ENCODE measurements at places on chromosomes 5 and 9. TPM values are rescaled to one million over a fixed set of nuclear protein-coding genes. Genes with fewer than 3 reads are reported as not detected.
A peak's percentile ranks its signal among the peaks of the same experiment; 100 is the strongest.

GRCh38 chr9:135222881-135223760, 135.7 kb downstream of the OLFM1 start:
- H3K27ac ChIP-seq, result no peak overlapping the region
- no peaks in the 10 kb centered on the region for H3K27me3 ChIP-seq
- DNase-seq, result no peak
- H3K4me1 ChIP-seq, result peaks cover 6% of the 10 kb centered on the region
- H3K4me3 ChIP-seq, result no peak overlapping the region

- H3K4me1 ChIP-seq, result no peaks in the 10 kb centered on the region
- no peak for DNase-seq
- H3K4me3 ChIP-seq, result no peak overlapping the region
- H3K36me3 ChIP-seq, result no peaks in the 10 kb centered on the region
Observed at GRCh38 chr5:89080467-89081116, 197.6 kb upstream of the MEF2C start.

DNA sequence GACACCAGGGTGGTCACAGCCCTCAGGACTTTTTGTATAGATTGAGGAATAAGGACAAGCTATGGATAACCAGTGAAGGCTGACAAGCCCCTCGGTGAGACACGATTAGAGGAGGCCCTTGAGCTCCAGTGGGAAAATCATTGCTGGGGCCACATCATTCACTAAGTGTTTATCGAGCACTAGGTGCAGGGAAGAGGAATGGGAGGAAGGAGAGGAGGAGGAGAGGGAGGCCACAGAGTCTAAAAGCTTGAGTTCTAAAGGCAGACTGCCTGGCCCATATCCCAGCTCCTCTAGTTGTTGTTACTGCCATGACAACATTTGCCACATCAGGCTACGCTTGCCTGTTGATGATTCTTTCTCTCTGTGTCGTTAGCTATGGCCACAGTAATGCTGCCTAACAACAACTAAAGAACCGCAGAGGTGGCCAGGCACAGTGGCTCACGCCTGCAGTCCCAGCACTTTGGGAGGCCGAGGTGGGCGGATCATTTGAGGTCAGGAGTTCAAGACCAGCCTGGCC, 37.6 kb downstream of the NKX2-5 start:
- no peak overlapping the region for H3K27ac ChIP-seq
- H3K4me3 ChIP-seq, result no peak overlapping the region
- no peak for DNase-seq
- H3K4me1 ChIP-seq, result no peaks in the 10 kb centered on the region

DNA sequence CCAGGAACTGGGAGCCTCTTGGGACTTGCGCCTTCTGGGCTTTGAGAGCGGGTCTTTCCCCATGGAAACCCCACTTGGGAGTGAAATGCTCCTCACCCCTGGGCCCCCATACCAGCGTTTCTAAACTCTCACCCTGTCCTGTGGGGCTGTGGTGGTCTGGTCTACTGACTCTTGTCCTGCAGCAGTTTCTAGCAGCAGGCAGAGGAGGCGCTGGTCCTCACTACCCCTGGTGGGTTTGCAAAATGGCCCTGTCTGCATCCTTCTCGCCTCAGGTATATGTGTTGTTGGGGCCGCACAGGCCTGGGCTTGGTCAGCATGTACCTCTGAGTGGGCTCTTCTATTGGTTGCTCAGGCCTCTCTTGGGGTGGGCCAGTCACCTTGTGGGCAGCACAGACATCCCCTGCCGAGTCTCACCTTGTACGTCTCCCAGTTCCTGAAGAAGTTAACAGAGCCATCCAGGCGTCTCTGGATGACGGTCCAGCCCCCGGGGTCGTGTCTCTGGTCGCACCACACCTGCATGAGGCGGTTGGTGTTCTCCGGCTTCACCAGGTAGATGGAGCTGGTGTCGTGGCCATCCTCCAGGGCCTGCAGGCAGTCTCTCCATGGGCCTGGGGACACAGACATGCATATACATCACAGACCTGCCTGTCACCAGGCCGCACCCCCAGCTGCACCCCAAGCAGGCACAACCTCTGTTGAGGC, 29.0 kb downstream of the ANGPTL2 start:
- DNase-seq, result no peak
- no peak overlapping the region for H3K4me3 ChIP-seq
- no peaks in the 10 kb centered on the region for H3K36me3 ChIP-seq
- H3K27ac ChIP-seq, result no peak overlapping the region
- H3K4me1 ChIP-seq, result peaks cover 25% of the 10 kb centered on the region

- H3K4me3 ChIP-seq, result peak overlapping the region; percentile 43
- no peaks in the 10 kb centered on the region for H3K36me3 ChIP-seq
- H3K27ac ChIP-seq, result no peak overlapping the region
- DNase-seq, result no peak
- peaks cover 6% of the 10 kb centered on the region for H3K4me1 ChIP-seq
Observed at GRCh38 chr5:132747616-132748440, 602 bp downstream of the CCNI2 start.

- H3K36me3 ChIP-seq, result no peaks in the 10 kb centered on the region
- H3K4me1 ChIP-seq, result no peaks in the 10 kb centered on the region
- no peak overlapping the region for H3K4me3 ChIP-seq
- no peaks in the 10 kb centered on the region for H3K27me3 ChIP-seq
Observed at GRCh38 chr9:77561331-77562018, 86.6 kb downstream of the GNA14 start.

DNA sequence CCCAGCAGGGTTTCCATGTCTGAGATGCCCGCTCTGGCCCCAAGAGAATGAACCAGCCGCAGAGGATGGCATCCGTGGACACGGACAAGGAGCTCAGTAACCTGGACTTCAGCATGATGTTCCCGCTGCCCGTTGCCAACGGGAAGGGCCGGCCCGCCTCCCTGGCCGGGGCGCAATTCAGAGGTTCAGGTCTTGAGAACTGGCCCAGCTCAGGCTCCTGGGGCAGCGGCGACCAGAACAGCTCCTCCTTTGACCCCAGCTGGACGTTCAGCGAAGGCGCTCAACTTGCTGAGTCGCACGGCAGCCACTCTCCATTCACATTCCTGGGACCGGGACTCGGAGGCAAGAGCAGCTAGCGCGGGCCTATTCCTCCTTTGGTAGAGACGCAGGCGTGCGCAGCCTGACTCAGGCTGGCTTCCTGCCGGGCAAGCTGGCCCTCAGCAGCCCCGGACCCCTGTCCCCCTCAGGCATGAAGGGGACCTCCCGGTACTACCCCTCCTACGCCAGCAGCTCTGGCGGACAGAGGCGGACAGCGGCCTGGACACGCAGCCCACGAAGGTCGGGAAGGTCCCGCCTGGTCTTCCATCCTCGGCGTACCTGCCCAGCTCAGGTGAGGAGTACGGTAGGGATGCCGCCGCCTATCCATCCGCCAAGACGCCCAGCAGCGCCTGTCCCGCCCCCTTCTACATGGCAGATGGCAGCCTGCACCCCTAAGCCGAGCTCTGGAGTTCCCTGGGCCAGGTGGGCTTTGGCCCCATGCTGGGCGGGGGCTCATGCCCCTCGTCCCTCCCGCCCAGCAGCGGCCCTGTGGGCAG, 74.4 kb downstream of the INSL6 start:
- H3K27me3 ChIP-seq, result no peaks in the 10 kb centered on the region
- no peak overlapping the region for H3K4me3 ChIP-seq
- no peak overlapping the region for H3K27ac ChIP-seq
- no peaks in the 10 kb centered on the region for H3K36me3 ChIP-seq

GRCh38 chr5:7671381-7671993, 179.4 kb downstream of the CFAP90 start:
- H3K27ac ChIP-seq, result no peak overlapping the region
- DNase-seq, result no peak
- H3K4me1 ChIP-seq, result no peaks in the 10 kb centered on the region
- no peaks in the 10 kb centered on the region for H3K27me3 ChIP-seq

DNA sequence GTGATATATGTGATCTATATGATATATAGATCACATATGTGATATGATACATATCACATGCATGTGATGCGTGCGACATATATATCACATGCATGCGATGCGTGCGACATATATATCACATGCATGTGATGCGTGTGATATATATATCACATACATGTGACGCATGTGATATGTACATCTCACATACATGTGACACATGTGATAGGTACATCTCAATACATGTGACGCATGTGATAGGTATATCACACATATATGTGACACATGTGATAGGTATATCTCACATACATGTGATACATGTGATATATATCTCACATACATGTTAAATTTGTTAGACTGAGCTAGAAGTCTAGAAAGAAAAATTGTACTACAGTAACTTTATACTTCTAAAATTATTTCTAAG, 1095.9 kb downstream of the EFNA5 start:
- no peaks in the 10 kb centered on the region for H3K36me3 ChIP-seq
- H3K4me3 ChIP-seq, result no peak overlapping the region
- no peak for DNase-seq
- no peaks in the 10 kb centered on the region for H3K27me3 ChIP-seq
- no peaks in the 10 kb centered on the region for H3K4me1 ChIP-seq
- no peak overlapping the region for H3K27ac ChIP-seq

GRCh38 chr5:119285070-119285916, 70.5 kb upstream of the TNFAIP8 start:
- H3K36me3 ChIP-seq, result no peaks in the 10 kb centered on the region
- no peak for DNase-seq
- no peak overlapping the region for H3K4me3 ChIP-seq
- no peaks in the 10 kb centered on the region for H3K27me3 ChIP-seq

DNA sequence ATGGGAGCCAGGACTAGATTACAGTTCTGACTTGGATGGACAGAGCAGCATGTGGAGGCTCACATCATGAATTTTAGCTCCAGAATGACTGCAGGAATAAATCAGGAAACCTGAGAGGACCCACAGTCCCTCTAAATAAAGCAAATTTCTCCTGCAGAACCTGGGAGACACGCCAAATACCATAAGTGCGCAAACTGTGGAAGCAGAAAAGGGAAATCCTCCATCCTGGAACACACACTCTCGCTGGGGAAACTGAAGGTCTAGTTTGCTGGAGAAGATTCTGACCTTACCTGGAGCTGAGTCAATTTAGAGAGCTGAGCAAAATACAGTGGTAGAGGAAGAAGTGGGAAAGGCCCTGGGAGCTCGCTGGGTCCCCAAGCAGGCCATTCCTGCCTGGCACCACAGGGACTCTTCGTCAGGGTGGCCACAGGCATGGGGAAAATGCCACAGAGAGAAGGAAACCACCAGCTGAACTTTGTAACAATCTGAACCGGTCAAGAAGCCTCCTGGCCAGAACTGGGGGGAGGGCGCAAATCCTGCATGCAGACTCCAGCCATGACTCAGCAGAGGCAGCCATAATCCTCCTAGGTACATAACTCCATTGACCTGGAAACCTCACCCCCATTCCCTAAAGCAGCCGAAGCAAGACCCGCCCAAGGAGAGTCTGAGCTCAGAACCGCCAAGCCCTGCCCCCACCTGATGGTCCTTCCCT, 390.9 kb downstream of the LRRC70 start:
- H3K4me3 ChIP-seq, result no peak overlapping the region
- no peak overlapping the region for H3K27ac ChIP-seq
- no peaks in the 10 kb centered on the region for H3K27me3 ChIP-seq
- DNase-seq, result no peak
- H3K36me3 ChIP-seq, result no peaks in the 10 kb centered on the region

DNA sequence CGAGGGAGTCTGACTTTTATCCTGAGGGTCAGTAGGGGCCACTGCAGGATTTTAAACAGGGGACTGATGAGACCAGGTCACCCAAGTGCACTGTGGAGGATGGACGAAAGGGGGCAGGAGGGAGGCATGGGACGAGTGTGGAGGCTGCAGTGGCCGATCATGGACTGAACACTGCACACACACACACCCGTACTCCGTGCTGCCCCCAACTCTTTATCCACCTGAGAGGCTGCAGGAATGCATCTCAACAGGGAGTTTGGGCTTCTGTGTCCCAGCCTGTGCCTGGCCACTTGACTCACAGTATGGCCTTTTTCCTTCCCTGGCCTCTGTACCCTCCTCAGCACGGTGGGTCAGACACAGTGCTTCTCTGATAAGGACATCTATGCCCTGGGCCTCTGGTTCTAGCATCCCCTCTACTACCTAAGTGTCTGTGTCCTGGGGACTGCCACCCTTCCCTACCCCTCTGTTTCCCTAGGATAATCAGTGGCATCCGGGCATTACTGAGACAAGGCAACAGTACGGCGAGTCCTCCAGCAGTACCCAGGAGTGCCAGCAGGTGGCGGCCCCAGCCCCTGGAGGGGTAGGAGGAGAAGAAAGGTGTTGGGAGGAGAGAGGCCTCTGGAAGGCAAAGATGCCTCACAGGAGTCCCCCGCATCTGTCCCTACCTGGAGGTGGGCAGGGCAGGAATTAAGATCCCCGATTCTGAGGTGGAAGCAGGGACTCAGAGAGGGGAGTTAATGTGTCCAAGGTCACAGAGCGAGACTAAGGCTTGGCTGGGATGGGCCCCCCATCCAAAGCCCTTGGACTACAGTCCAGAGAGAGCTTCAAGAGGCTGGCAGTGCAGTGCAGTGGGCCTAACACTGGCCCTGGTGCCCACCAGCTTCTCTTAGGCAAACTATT, 5.1 kb upstream of the CDX1 start:
- peak overlapping the region; percentile 83 for H3K27ac ChIP-seq
- H3K4me3 ChIP-seq, result no peak overlapping the region
- no peak for DNase-seq
- peaks cover 86% of the 10 kb centered on the region for H3K4me1 ChIP-seq

PCDHGA12 gene
- total RNA-seq, result 10.6 TPM

TMC1 gene
- total RNA-seq, result not detected

SLC1A3 gene
- 18.9 TPM for total RNA-seq

PAEP gene
- not detected for total RNA-seq

CHD1 gene
- 81.5 TPM for total RNA-seq

WHRN gene
- 9.1 TPM for total RNA-seq
